SIG-M5 (cell line): ENCODE measurements at places on chromosomes 2 and 18.

DNA sequence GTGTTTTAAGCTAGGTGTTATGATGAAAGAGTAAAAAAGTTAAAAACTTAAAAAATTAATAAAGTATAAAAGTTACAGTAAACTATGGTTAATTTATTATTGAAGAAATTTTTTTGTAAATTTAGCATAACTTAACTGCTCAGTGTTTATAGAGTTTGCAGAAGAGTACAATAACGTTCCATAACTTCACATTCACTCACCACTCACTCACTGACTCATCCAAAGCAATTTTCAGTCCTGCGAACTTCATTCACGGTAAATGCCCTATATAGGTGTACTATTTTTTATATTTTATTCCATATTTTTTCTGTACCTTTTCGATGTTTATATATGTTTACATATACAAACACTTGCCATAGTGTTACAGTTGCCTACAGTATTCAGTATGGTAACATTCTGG is 694.8 kb upstream of the SLC39A10 start:
- DNase-seq, result no peak

DNA sequence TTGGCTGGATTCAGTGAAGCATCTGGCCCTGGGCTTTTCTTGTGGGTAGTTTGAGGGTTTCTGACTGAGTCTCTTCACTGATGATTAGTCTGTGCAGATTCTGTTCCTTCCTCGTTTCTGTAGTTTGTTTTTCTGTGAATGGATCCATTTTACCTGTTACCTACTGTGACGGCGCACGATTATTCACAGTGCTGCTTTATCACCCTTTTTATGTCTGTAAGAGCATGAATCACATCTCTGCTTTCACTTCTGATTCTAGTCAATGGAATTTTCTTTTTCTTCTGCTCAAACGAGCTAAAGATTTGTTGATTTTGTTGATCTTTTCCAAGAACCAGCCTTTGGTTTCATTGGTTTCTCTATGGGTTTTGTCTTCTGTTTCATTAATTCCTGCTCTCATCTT is 60.8 kb downstream of the SLC66A2 start:
- no peak for DNase-seq

GRCh38 chr2:140349695-140350094 is 1569.5 kb upstream of the NXPH2 start:
- no peak for DNase-seq

DNA sequence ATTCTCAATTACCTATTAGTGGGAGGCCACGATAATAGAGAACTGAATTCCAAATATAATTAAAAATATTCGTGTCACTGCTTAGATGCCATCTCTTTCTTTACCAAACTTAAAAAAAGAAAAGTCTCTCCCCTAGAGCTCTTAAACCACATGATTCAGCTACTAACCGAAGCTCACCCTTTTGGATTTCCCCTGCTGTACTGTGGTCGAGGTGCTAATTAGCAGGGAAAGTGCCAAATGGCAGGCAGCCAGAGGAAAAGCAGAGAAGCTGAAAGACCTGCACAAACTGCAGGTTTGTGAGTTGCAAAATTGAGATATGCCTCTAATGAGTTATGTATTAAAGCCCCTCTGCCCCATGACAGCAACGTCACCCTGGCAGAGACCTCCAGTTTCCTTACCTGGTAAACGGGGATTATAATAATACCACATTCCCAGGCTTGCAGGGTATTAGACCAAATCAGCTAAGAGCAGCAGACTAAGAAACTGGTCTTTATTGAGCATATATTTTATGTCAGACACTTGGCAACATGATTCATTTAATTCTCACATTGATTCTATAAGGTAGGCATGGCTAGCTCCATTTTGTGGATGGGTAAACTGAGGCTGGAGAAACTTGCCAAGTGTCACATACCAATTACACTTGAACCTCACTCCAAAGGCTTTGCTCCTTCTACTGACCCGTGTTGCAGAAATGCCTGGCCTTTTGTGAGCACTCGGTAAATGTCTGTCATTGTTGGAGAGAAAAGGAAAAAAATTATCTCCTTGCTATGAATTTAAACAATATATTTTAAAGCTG is 259.7 kb downstream of the LPIN1 start:
- DNase-seq, result no peak

DNA sequence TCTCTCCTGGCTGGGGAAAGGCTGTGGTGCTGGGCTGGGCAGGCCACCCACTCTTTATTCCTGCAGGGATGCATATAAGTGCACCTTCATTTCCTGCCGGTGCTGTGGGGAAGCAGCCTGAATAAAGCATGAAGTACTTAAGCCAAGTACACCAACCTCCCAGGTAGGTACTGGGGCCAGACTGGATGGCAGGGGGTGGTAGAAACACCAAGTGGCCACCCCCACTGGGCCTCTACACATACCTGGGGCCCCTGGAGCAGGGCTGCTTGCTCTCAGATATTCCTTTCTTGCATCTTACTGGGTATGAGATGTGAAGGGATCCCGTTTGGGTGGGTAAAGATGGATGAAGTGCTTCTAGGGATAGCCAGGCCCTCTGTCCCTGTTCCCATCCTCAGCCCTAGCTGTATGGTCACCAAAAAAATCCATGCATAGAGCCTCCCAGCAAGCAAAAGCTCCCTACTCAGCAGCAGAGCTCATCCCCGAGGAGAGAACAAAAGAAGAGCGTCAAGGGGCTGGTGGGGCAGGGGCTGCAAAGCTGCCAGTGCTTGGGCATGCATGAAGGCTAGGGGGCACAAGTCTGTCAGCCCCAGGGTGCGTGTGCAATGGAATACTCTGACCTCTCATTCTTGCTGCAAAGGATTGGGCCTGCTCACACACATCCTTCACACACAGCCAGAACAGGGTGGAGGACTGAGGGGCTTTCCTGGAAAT is 22.0 kb downstream of the CCT7 start:
- DNase-seq, result no peak

DNA sequence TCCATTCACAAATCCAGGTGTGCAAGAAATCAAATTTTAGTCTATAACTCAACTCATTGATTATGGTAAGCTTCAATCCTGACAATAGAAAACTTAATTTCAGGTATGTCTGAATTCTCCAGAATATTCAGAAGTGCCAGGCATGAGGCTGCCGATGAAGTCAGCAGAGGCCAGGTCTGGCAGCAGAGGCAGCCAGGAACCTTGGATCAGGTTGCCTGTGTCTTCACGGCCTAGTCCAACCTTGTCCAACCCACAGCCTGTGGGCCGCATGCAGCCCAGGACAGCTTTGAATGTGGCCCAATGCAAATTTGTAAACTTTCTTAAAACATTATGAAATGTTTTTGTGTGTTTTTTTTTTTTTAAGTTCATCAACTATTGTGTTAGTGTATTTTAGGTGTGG is 46.9 kb upstream of the ASPRV1 start:
- DNase-seq, result no peak

GRCh38 chr2:159074605-159075004 is 106.2 kb downstream of the TANC1 start:
- no peak for DNase-seq

DNA sequence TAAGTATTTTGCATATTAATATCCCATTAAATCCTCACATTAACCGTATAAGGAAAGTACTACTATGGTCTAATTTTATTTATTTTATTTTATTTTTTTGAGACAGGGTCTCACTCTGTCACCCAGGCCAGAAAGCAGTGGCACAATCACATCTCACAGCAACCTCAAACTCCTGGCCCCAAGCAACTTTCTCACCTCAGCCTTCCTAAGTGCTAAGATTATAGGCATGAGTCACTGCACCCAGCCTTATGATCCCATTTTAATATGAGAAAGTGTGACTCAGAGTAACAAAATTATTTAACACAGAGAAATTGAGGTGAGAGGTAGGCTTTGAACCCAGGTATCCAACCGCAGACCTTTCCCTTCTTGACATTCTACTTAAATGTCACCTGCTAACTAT is 330.0 kb upstream of the POU3F3 start:
- DNase-seq, result no peak

GRCh38 chr2:231781798-231782726 is 980 bp upstream of the PDE6D start:
- DNase-seq, result no peak

DNA sequence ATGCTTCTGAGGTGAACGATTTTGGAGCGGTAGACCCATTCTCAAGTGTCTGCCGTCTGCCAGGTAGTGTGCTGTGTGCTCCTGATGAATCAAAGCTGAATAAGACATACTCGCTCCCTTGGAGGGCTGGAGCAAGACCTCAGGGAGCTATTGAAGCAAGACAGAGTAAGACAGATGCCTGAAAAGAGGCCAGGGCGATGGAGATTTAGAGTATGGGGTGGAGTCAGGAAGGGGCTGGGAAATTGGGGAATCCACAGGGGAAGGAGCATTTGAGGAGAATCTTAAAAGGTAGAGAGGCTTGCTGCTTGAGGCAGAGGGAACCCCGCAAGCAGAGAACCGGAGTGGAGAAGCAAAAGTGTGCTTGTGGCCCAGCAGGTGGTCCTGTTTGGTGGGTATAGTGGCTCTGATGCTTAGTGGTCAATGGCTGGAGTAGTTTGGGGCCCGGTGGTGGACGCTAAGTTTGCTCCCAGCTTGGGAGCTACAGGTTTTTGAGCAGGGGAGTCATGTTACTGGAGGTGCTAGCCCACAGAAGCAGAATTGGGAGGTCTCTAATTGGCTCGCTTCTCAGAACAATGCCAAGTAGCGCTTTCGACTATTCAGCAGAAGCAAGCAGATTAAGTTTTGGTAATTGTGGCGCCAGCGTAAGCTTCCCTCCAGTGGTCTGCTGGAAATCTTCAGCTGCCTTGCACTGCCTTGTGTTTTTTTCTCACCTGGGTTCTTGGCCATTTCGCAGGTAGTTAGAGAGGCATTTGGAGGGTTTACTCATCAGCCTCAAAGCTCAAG is 2.0 kb downstream of the CNNM4 start:
- DNase-seq, result no peak

- DNase-seq, result no peak
Observed at GRCh38 chr2:236558993-236559978, 10.3 kb upstream of the ACKR3 start.

- no peak for DNase-seq
Observed at GRCh38 chr2:64532030-64532429, 7.9 kb downstream of the AFTPH start.

DNA sequence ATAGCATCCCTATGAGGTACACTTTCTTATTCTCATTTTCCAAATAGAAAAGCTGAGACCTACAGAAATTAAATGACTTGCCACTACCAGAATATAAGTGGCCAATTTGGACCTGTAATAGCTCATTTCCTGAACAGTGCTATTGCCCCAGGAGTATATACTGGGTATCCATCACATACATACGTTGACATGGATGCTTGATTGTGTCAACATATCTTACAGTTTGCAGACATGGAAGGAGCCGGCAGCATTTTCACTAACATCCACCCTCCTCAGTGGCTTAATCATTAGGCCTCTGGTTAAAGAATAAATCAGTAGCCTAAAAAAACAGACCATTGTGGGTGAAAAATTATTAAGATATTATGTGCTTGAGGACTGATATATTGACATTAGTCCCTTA is 829.3 kb downstream of the LRP1B start:
- DNase-seq, result no peak

DNA sequence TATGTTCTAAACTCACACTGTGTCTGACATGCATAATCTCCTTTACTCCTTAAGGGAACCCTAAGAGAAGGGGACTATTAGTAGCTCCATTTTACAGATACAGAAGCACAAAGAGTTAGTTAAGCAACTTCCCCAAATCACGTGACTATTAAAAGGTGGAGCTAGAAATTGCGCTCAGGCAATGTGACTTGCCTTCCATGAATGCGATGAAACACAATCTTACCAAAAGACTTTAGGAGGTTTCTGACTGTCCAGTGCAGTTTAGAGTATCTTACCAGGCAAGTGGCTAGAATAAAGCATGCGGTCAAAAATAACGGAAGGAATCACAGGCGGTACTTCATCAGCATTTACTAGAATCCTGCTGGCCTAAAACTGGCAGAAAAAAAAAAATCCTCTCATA is 70.4 kb downstream of the ZNF521 start:
- no peak for DNase-seq

GRCh38 chr2:72920318-72921087 is 3.2 kb downstream of the EMX1 start:
- no peak for DNase-seq

- no peak for DNase-seq
Observed at GRCh38 chr2:241009191-241009590, 10.8 kb downstream of the SNED1 start.

DNA sequence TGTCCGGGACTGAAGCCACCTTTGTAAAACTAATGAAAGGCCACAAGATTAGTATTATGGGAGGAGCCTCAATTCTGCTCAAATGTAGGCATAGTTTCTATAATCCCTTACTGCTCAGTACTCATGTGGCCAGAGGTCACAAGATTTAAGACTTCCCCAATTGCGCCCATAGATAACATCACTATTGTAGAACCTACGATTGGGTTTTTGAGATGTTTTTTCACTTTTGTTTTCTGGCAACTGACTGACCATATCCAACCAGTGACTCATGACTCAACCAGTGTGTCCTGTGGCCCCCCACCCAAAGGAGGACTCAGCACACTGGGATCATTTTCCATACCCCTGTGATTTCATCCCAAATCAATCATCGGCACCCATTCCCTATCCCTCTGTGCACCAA is 15.2 kb upstream of the TSPYL6 start:
- DNase-seq, result no peak

- no peak for DNase-seq
Observed at GRCh38 chr2:132568656-132569055, 101.3 kb downstream of the LYPD1 start.

- no peak for DNase-seq
Observed at GRCh38 chr18:36427369-36427768, 129.9 kb downstream of the FHOD3 start.

- no peak for DNase-seq
Observed at GRCh38 chr2:73279852-73280251, 4.4 kb downstream of the FBXO41 start.

DNA sequence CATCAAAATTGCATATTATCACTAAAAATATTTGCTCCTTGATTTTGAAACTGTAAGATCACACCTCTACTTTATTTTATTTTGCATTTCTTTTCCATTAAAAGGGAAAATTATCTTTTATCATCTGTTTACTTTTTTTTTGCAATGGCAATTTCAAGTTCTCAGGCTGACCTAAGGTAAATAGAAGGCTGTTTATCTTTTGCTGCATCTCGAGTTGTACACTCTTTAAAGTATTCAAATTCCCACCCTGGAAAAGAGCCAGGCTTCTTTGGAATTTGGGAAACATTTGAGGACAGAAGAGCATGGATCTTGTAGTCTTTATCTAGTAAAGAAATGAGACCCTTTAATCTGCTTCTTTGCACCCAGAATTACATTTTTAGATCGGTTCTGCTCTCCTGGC is 645.7 kb downstream of the SLC4A3 start:
- DNase-seq, result no peak

DNA sequence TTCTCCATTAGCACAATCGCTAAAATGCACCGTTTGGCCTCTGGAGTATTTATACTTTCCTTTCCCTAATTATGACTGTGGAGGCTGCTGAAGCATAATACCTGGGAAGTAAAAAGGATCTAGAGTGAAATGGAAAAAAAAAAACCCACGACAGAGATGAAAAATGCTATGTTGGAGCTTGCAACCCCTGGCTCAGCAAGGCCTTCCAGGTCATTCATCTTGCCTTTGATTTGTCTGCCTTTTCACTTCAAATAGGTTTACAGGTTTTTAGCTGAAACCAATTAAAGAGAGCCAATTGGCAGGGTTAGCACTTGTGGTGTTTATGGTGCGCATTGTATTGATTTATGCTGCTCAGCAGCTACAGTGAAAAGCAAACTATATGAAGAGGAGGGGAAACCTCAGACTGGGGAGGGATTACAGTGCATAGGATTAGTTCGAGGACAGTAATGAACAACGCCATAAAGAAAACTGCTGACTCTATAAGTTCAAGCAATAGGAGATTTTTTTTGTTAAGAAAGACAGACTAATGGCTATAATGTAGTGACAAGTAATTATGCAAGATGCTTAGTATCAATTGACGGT is 347.9 kb downstream of the MEIS1 start:
- no peak for DNase-seq

GRCh38 chr2:64727013-64727767 is 73.5 kb upstream of the SERTAD2 start:
- peak; percentile 61 for DNase-seq
